Fibroblast of the conjunctiva (primary cell): ENCODE measurements at places on chromosomes 1 and 21.
A peak's percentile ranks its signal among the peaks of the same experiment; 100 is the strongest.

- DNase-seq: no peak
Measured at GRCh38 chr1:193437785-193438184, 251.4 kb upstream of the B3GALT2 start.

GRCh38 chr1:224505454-224506093, 71.0 kb upstream of the WDR26 start:
- DNase-seq: no peak

- DNase-seq: peak; percentile 59
Measured at GRCh38 chr1:94971491-94971924, 44.6 kb upstream of the CNN3 start.

- DNase-seq: no peak
Measured at GRCh38 chr1:199123615-199124014, 484.8 kb downstream of the PTPRC start.

GRCh38 chr1:39195166-39196111, 9.1 kb upstream of the MACF1 start:
- no peak for DNase-seq

DNA sequence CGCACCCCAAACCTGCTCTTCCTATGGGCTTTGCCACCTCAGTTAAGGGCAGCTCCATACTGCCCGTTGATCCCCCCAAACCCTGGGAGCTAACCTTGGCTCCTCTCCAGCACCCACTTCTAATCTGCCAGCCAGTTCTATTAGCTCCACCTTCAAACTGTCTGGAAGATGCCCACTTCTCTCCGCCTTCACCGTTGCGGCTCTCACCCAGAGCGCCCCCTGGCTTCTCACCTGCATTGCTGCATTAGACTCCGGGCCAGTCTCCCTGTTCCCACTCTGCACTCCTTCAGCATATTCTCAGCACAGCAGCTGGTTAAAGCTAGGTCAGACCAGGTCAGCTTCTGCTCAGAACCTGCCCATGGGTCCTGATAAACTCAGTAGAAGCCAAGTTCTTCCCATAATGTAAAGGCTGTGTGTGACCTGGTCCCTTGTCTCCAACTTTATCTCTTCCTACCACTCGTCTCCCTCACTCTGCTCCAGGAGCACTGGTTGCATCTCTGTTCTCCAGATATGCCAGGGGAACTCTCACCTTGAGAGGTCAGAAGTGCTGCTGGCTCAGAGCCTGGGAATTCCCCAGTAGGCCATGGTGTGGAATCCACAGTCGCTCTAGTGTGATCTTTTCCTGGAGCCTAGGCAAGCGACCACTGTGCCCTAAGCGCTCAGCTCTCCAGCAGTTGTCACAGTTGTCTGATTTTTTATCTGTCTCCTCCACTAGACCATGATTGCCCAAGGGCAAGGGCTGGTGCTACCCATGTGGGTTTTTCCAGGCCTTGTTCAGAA, 150.3 kb downstream of the HMGB4 start:
- no peak for DNase-seq

GRCh38 chr1:55696181-55696754, 481.1 kb upstream of the USP24 start:
- peak; percentile 63 for DNase-seq

- no peak for DNase-seq
Measured at GRCh38 chr1:242033447-242033846, 34.5 kb upstream of the MAP1LC3C start.

- DNase-seq: peak; percentile 59
Measured at GRCh38 chr1:162136760-162137159, 67.3 kb downstream of the NOS1AP start.

GRCh38 chr1:114131526-114132220, 22.0 kb downstream of the SYT6 start:
- DNase-seq: no peak

DNA sequence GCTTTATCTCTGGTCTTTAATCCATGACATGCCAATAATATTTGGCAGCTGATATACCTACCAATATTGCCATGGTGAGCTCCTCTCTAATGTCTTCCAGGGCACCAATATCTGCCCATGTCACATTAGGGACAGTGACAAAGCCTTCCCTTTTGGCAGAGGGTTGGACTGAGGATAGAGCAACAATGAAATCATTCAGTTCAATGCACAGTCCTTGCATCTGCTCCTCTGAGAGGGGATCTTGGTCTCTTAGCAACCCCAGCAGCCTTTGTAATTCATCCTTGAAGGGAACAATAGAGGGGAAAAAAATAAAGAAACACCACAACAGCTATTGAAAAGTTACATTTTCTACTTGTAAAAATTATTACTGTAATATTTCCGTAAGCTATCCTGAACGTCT, 42.3 kb downstream of the NVL start:
- DNase-seq: no peak

DNA sequence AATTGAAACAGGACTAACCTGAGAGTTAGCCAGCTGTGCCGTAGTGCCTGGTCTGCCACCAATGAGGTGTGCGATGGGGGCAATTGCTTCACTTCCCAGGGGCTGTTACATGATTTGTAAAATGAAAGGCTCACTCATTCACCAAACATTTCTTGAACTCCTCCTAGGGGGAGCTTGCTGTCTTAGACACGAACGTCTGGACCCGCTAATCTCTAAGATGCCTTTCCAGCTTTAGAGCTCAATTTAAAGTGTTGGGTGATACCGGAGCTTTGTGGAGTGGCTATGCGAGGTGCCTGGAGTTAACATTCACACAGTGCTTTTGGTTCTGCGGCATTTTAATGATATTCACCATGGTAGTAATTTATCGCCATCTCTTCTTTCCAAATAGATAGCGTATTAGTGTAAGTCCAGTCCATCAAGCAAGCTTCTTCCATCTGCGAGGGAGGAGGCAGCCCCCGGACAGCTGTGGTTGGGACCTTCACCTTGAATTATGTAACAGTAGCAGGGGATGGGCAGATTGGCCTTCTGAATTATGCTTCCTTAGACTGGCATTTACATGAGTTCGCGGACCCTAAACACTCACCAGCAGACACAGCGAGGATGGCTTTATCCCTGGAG, 179.9 kb downstream of the ADSS2 start:
- no peak for DNase-seq

- DNase-seq: no peak
Measured at GRCh38 chr1:88916883-88917282, 25.5 kb upstream of the GTF2B start.

GRCh38 chr1:87795615-87796337, 467.1 kb downstream of the LMO4 start:
- DNase-seq: no peak

DNA sequence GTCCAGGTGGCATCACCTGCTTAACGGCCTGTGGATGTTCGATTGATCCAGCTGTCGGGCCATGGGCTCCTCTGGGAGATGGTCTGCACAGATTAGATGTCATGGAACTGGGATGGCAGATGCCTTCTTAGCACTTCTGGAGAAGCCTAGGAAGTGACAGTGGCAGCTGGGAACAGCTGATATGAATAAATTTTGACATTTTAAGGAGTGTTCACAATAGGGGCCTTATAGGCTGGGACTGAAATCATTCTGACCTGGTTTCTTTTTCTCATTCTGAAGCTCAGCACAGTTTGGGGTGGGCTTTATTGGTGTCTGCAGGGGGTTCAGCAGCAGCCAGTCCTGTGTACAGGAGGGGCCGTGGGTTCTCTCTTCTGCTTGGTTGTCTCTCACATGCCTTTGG, 175.3 kb downstream of the CACNA1E start:
- DNase-seq: no peak

GRCh38 chr1:66676613-66677298, 75.5 kb upstream of the DYNLT5 start:
- peak; percentile 3 for DNase-seq

- peak; percentile 96 for DNase-seq
Measured at GRCh38 chr1:11281518-11282331, 8.7 kb downstream of the UBIAD1 start.

- DNase-seq: peak; percentile 82
Measured at GRCh38 chr1:54950369-54951163, 29.9 kb upstream of the TMEM61 start.

GRCh38 chr21:41615613-41616012, 107.7 kb upstream of the TMPRSS2 start:
- DNase-seq: peak; percentile 97

DNA sequence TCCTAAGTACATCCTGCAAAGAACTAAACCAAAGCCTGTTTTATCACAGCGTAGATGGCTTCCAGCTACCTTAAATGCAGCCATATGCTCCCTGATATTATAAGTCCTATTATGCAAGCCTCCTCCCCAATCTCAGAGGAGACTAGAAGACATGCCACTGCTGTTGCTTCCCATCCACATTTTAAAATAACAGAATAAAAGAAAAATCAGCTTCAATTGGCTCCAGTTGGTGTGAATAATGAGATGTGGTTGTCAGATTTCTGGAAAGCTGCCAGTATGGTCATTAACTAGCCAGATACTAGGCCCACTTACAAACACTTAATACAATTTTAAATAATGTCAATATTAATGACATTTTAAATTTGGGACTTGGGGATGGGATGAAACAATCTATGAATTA, 25.7 kb downstream of the WARS2 start:
- DNase-seq: no peak

DNA sequence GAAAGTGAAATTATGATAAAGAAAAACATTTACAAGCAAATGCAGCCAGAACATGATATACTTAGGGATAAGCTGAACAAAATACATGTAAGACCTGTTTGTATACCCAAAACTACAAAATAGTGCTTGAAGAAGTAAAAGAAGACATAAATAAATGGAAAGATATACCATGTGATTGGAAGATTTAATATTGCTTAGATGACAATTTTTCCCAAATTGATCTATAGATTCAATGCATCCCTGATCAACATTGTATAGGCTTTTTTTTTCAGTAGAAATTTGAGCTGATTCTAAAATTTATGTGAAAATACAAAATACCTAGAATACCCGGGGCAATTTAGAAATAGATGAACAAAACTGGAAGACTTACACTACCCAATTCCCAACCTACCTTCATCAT, 76.4 kb downstream of the GABPA start:
- DNase-seq: no peak

GRCh38 chr21:17796037-17796403, 23.1 kb downstream of the C21orf91 start:
- DNase-seq: no peak

DNA sequence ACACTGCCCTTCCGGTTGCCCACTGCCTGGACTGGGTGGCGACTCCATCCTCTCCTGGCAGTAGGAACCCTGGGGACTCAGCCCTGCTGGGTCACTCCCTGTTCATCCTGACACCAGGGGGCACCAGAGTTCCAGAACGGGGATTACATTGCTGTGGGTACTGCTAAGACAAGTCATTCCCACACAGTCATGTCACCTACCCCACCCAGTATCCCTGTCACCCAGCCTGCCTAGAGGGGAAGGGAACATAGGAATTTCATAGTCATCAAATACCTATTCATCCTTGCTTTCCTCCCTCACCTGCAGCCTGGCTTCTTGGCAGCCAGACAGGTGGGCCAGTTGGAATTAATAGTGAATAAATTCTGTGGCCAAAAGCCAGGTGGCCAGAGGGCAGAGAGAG, 9.8 kb upstream of the SFN start:
- peak; percentile 56 for DNase-seq

GRCh38 chr1:155383406-155383805, 62.7 kb downstream of the RUSC1 start:
- no peak for DNase-seq

- DNase-seq: no peak
Measured at GRCh38 chr1:205435578-205436573, 14.0 kb upstream of the LEMD1 start.

DNA sequence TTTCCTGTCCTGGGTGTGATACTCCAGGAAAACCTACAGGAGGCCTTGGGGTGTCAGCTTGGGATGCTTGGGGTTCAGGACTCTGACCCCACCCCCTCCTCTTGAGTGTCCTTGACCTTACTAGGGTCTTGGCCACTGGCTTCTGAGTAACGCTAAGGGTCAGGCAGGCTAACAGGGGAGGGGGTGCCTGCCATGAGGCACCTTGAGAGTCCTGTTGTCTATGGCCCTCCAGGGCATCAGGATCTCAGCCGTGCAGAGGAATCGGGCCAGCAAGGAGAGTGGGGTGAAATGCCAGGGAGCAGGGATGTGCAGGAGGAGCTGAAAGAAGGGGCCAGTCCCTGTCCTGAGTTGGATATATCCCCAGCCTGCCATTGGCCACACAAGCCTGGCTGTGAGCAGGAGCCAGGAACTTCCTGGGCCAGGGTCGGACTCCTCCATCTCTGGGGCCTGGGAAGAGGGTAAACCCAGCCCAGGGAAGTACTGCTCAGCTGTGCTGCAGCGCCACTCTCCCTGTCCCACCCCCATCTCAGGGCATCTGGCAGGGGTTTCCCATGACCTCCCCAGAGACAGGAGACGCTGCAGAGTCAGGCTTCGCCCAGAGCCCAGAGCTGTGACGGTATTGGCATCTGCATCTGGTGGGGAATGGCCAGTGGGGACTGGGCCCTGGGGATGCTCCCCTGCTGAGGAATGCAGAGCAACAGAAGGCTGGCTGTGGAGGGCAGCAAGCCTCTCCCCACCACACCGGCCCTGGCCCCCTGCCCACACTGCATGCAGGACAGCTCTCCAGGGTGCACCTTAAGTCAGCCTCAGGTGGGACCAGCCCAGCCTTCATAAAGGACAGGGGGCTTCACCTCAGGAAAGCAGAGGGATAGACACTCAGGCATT, 6.3 kb downstream of the KIF21B start:
- DNase-seq: no peak

GRCh38 chr1:40047276-40047675, 6.7 kb downstream of the CAP1 start:
- DNase-seq: no peak
